Femur (tissue), 1 donor: ENCODE measurements at places on chromosomes 4 and X.

DNA sequence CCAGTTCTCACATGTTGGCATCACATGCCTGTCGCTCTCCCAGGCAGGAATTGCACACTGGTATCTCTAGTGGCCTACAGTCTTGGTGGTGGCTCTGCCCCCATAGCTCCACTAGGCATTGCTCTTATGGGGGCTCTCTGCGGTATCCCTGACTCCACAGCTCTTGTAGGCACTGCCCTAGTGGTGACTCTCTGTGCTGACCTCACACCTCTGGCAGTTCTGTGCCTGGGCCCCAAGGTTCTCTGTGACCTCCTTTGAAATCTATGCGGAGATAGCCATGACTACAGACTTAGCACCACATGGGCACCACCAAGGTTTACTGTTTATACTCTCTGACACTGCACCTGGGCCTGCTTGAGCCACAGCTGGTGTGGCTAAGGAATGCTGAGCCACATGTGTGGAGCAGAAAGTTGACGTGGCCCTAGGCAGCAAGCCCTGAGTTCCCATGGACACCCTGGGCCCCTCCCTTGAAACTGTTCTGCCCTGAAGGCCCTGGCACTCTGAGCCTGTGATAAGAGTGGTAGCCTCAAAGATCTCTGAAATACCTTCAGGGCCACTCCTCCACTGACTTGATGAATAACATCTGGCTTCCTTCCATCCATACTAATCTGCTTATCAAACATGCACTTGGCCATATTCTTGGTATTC, 8.0 kb downstream of the SLC9B1 start:
- DNase-seq = no peak

GRCh38 chrX:100830143-100830542, 10.0 kb downstream of the CSTF2 start:
- no peak for DNase-seq

- no peak for DNase-seq
Observed at GRCh38 chrX:135340831-135341230, 31.6 kb downstream of the ETDC start.

DNA sequence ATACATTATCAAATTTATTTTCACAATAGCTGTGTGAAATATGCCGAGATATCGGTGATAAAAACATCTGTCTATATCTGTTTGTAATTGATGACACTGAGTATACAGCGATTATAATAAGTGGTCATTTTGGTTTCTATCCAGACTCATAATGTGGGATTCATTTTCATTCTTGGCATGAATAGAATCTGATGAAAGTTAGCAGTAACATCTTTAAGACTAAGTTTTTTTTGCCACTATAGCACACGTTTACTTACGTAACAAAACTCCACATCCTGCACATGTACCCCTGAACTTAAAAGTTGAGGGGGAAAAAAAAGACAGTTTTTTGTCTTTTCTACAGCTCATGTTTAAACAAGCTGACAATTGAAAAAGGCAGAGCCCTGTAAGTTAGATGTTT, 86.4 kb downstream of the PPA2 start:
- no peak for DNase-seq

DNA sequence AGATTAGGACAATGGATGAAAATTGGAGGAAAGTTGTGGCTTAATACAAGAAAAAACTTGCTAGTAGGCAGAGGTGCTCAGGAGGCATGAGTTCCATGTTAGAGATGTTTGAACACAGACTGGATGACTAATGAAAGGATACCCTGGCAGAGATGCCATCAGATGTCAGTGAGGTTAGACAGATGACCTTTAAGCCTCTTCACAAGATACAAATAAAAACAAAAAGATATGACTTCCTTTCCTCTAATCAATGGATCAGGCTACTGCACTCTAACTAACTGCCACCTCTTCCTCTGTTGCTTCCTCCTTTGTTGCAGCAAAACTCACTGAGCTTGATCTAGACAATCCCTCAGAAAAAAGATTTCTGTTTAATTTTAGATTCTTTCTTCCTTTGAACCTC, 14.7 kb downstream of the STAP1 start:
- DNase-seq = no peak

DNA sequence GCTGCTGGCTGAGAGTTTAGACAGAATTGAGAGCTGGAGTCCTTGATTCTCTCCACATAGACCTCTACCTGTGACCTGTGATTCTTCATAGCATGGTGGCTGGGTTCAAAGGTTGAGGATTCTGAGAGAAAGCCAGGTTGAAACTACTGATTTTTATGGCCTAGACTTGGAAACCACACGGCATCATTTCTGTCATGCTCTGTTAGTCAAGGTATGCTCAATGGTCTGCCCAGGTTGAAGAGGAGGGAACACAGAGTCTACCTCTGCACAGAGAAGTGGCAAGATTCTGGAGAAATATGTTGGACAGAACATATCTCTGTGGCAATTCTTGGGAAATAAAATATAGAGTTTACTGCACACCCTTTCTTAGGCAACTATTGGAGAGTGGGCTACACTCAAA, 57.2 kb upstream of the CXorf66 start:
- DNase-seq = no peak
